AML-193 (cell line): ENCODE measurements at places on chromosomes 7 and 10.

DNA sequence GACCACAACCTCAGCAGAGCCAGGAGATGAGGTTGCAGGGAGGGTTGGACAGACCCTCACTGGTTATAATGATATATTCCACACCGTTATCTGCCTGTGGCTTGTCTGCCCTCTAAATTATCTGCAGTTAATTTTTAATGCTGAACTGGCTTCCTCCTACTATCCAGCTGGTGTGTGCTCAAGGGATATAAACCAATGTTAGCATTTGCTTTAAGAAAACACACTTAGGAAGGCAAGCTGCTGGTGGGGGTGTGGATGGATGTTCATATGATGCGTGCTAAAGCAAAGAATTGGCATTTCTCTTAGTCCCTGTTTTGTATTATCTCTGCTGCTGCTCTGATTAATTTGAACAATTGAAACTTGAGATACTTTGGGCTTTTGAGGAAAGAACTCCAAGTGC lies 132.2 kb upstream of the NPVF start:
- no peak for DNase-seq

DNA sequence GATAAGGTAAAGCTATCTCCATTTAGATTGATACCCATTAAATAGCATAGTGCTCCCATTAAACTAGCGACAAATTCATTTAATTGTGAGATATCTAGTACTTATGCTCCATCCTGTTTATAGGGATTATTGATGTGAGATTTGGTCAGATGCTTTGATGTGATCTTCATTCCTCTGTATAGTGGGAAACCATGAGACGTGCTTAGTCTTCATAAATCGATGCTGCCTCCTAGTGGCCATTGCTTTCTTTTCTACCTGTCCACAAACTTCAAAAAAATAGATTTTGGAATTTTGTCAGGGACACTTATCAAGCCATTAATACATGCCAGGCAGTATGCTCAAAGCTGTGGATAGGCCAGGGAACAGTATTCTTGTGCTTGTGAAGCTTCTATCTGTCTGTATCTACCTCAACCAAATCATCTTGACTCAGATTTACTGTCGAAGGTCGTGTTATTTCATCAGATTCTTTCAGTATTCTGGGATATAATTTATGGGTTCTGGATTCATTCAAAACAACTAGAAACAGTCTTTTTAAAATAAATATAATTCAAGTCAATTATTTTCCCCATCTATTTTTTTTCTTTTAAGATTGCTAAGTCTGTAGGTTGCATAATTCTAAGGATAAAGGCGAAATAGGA lies 12.0 kb downstream of the LSM8 start:
- peak; percentile 66 for DNase-seq

- DNase-seq = no peak
These were observed 137.6 kb upstream of the CDK6 start for GRCh38 chr7:92973974-92974373.

GRCh38 chr7:74263399-74264120 lies 9.4 kb upstream of the RFC2 start:
- no peak for DNase-seq

DNA sequence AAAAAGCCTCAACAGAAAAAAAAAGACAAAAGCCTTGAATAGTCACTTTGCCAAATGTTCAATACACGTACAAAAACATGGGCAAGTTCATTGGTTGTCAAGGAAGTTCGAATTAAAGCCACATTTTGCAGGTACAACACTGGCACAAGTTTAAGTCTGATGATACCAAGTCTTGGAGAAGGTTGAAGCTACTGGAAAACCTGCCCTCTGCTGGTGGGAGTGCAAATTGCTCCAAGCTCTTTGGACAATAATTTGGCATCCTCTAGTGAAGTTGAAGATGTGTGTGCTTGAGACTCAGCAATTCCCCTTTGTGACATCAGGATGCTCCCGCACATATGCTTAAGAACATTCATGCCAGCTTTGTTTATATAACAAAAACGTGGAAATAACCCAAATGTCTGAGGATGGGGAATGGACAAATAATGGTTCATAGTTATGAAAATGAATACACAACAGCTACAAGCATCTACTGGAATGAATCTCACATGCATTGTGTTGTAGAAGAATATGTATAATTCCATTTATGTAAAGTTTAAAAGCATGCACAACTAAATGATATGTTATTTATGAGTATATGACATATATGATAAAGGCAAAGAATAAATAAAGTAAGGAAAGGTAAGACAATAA lies 120.0 kb upstream of the PLPP4 start:
- DNase-seq = peak; percentile 31

DNA sequence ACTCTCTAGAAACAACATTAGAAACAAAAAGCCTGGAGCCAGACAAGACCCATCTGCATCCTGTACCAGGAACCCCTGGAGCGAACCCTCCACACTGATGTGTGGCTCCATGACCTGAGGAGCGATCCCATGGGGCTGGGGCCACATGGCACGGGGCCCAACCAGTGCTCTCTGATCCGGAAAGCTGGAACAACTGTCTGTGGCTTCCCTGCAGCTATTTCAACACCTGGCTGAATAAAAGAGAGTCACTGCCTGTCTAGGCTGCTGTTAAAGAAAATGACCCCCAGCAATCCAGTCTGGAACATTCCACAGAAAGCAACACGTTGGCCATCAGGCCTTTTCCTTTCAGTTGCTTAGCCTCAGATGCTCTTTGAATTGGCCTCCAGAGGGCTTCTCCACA lies 20.9 kb downstream of the UROS start:
- DNase-seq = no peak

GRCh38 chr10:84412482-84412881 lies 84.1 kb downstream of the CCSER2 start:
- no peak for DNase-seq

GRCh38 chr10:58642916-58643428 lies 130.3 kb downstream of the BICC1 start:
- no peak for DNase-seq
